ENCODE measurements at places on chromosomes 2 and 18. TPM values are rescaled to one million over a fixed set of nuclear protein-coding genes. Genes with fewer than 3 reads are reported as not detected.

The MAP3K19 gene
- total RNA-seq = not detected

The GTF3C2 gene
- total RNA-seq = 37.2 TPM

The CCDC85A gene
- total RNA-seq = 0.15 TPM

The RAB6C gene
- not detected for total RNA-seq

The LYG2 gene
- not detected for total RNA-seq

The RGPD4 gene
- not detected for total RNA-seq

The ICA1L gene
- total RNA-seq = 3.1 TPM

The DUSP11 gene
- total RNA-seq = 20.8 TPM

The PLA2R1 gene
- 1.5 TPM for total RNA-seq

The C2orf92 gene
- 0.15 TPM for total RNA-seq

The FBXO15 gene
- 0.34 TPM for total RNA-seq

The SERPINB13 gene
- total RNA-seq = not detected

The NYAP2 gene
- total RNA-seq = not detected

The SLC8A1 gene
- 11.9 TPM for total RNA-seq

The LRP2 gene
- not detected for total RNA-seq

The NEURL3 gene
- not detected for total RNA-seq

The EHBP1 gene
- 29.1 TPM for total RNA-seq

The SAG gene
- not detected for total RNA-seq

The UGT1A8 gene
- total RNA-seq = not detected

The OTOF gene
- not detected for total RNA-seq

The EGR4 gene
- total RNA-seq = not detected

The MARCO gene
- not detected for total RNA-seq

The CPLX4 gene
- not detected for total RNA-seq

The DSC1 gene
- not detected for total RNA-seq

The CCDC141 gene
- not detected for total RNA-seq

The ST8SIA5 gene
- not detected for total RNA-seq

The GCG gene
- total RNA-seq = not detected

The COL4A3 gene
- not detected for total RNA-seq

The CHRNG gene
- not detected for total RNA-seq

The EVX2 gene
- not detected for total RNA-seq

The TRIM43 gene
- not detected for total RNA-seq

The CHRND gene
- not detected for total RNA-seq

The ASNSD1 gene
- total RNA-seq = 31.4 TPM

The GBX2 gene
- total RNA-seq = not detected

The GPR55 gene
- not detected for total RNA-seq
